Activated CD8-positive, alpha-beta memory T cell treated with anti-CD3 and anti-CD28 coated beads for 1 hour (primary cell): ENCODE measurements at places on chromosomes 4 and X.

GRCh38 chrX:133434197-133434820 lies 19.0 kb upstream of the GPC4 start:
- DNase-seq = no peak

DNA sequence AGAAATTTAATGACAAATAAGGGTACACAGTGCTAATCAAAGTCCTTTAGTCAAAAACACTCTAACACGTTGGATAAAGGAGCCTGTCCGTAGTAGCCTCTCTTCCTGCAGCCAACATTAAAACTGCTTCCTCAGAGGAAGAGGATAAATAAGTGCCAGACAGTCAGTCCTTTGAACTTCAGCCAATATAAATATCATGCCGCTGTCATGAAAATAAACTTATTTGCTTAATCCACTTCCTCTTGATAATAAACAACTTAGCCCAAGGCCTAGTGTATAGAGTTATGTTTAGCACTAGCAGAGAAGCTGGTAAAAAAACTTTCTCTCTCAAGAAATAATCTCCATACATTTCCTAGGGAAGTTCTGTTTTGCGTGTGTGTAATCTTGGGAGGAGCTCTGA lies 196.7 kb downstream of the HS3ST1 start:
- no peak for DNase-seq

DNA sequence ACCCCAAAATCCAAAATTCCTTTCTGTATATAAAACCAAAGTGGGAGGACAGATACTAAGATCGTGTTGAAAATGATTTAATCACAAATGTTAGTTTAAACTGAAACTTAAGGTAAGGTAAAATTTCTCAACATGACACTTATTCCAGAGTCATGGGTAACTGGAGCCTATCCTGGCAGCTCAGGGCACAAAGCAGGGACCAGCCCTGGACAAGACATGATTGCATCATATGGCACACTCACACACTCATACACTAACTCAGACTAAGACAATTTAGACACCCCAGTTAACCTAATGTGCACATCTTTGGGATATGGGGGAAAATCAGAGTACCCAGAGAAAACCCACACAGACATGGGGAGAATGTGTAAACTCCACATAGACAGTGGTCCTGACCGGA lies 244.1 kb upstream of the TEX13A start:
- DNase-seq = no peak

GRCh38 chr4:2792396-2792710 lies 532 bp upstream of the SH3BP2 start:
- DNase-seq = no peak

DNA sequence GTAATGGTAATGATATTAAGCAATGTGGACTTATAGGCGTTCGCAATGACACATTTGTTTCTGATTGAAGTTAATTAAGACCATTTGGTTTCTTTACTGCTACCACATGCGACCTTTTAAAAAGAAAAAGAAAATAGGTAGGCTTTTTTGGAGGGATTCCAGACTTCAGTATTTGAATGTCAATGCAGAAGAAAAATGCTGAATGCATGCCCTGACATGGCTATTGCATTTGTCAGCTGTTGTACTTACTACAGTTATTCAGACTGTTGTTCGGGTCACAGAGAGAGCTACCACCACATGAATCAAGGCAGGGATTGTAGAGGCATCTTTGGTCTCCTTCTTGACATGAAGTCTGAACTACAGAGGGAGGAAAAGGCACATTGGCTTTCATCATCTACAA lies 163.7 kb downstream of the CORIN start:
- DNase-seq = no peak

DNA sequence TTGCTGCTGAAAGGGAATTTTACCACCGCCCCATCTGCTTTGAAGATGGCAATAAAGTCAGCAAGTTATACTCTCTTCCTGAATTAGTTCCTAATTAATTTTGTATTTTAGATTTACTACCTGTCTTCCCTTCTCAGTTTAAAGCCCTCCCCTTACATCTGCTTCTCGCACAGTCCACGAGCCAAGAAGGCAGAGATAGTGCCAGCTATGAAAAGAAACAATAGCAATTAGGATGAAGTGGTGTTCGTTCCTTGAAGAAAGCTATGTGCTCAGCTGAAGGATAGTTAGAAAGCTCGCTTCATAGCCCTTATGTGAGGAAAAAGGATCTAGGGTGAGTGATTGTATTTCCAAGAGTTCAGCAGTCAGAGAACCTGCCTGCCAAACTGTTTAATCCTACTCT lies 1678.8 kb upstream of the TENM3 start:
- DNase-seq = no peak

- DNase-seq = no peak
These were observed 291.7 kb downstream of the USP46 start for GRCh38 chr4:52367282-52367830.

DNA sequence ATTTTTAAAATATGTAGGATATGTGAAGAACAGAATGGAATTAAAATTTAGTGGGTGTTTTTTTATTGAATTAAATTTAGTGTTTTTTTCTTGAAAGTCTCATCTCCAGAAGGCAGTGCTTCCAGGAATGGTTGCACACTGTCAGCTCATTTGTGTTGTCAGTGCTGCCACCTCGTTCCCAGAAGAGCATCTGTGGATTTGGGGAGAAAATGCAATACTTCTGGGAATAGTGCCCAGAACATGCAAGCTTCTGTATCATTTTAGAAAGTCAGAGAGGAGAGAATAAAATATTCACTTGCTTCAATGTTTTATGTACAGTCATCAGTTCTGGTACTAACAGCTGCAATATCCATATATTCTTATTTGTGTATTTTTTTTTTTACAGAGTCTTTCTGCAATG lies 608.8 kb downstream of the PCDH7 start:
- DNase-seq = no peak

DNA sequence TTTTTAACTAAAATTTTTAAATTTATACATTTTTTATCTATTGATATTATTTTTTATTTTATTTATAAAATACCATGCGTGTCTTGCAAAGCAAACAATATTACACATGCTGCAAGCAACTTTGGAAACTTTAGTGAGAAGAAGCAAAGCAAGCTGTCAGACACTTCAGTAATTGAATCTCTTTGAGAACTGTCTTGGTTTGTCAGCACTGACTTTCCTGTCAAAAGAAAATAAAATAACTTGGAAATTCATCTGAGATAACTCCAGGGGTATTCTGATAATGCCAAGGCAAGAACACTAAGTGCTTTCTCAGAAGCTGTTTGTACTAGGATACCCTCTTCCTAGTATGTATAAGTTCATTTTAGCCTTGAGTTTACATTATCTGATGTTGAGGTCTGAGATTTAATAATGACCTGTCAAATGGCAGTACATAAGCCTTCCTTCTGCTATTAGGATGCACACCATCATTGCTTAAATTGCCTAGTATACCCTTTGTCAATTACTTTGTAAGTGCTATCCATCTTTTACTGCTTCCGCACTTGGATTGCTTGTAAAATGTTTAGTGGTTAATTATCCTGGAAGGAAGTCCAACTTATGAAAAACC lies 624.2 kb upstream of the AGA start:
- DNase-seq = no peak

GRCh38 chr4:156493858-156494257 lies 477.7 kb downstream of the PDGFC start:
- DNase-seq = no peak

- DNase-seq = no peak
These were observed 364.9 kb downstream of the ZNF674 start for GRCh38 chrX:46180258-46180687.

DNA sequence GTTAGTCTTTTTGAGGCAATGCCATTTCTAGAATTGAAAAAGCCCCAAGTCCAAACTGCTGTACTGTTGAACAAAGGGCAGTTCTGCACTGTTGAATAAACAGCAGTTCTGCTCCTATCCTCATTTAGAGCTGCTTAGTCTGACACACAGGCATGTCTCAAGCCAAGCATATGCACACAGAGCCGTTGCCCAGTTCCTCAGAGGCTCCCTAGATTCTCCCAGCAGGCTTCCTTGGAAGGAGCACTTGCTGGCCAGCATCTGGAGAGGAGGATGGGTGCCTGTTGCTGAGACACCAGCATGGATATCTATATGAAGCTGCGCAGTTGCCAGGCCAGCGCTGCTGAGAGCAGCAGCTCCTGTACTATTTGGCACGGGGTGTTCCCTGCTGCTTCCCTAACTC lies 138.3 kb upstream of the USP38 start:
- no peak for DNase-seq

DNA sequence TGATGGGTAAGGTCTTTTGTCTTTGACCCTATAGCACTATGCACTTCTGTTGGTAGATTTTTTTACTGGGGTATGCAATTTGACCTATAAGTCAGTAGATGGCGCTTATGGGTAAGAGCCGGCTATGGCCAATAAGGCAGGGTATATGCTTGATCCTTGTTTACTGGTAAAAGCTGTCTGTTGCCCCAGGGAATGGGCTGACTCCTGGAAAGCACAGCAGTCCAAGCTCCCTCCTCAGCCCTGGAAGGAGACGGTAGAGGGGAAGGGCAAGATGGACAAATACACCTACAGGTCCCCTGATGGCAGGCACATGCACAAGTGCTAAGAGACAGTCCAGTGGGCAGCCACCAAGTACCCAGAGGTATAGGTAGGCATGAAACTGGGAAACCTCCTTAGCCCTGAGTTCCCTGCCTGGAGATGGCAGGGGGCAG lies 63.7 kb downstream of the ADAMTS3 start:
- no peak for DNase-seq

- DNase-seq = no peak
These were observed 53.6 kb downstream of the APOO start for GRCh38 chrX:23854122-23854521.

GRCh38 chrX:132086672-132087071 lies 41.1 kb downstream of the FRMD7 start:
- no peak for DNase-seq

DNA sequence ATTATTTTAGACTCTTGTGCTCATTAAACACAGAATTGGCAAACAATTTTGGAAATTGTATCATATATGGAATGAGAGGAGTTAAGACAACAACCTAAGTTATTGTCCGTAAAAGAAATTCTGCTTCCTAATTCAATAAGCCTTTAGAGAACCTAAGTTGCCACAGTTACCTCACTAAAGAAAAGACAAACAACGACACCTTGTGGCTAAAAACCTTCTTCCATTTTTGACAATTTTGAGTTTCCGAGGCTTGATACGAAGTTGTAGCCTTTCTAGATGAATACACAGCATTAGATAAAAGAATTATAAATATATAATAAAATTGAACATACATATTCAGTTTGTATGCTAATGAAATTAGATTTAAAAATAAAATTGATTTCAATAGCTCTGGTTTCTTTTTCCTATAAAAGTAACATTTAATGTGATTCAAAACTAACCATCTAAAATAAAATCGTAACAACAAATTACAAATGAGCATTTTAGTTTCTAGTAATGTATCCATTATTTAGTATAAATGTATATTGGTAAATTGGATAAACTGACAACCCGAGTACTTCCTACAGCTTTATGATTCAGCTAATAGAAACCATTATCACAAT lies 275.1 kb downstream of the GPM6A start:
- DNase-seq = no peak

DNA sequence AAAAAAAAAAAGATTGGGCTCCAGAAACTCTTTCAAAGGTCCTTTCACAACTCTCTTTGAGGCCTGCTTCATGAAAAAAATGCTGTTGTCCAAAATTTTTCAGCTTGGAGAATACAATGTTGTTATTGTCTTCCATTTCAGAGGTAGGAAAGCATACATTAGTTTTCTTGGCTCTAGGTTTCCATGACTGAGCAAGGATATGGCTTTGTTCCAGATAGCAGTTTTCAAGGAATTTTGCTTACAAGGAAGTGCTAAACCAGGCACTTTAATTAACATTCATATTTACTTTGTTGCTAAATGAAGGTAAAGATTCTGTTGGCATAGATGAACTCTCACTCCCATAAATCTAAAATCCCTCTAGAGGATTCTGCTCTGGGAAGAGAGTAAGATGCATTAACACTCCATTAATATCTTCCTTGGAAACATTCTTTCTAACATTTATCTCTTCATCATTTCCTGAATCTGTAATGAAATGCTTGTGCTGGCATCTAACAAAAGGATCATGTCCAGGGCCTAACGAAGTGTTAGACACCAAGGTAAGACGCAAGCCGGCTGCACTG lies 118.4 kb downstream of the COL25A1 start:
- DNase-seq = no peak

- no peak for DNase-seq
These were observed 24.9 kb upstream of the CXXC4 start for GRCh38 chr4:104519588-104519987.

- no peak for DNase-seq
These were observed 258.1 kb upstream of the NEIL3 start for GRCh38 chr4:177051473-177052060.

- no peak for DNase-seq
These were observed 8.9 kb upstream of the CD38 start for GRCh38 chr4:15769202-15769601.

- DNase-seq = no peak
These were observed 624.8 kb upstream of the ATOH1 start for GRCh38 chr4:93203708-93204107.

DNA sequence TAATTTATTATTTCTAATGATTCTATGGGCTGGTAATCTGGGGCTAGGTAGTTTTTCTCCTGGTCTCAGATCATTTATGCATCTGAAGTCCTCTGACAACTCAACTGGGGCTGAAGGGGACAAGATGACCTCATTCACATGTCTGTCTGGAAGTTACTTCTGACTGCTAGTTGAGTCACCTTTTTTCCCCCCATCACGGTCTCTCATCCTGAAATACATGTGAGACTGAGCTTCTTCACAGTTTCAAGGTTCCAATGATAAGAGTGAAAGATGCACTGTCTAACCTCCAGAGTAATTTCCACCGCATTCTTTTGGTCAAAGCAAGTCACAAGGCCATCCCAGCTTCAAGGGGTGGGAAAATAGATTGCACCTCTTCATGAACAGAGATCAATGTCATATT lies 356.7 kb upstream of the RPS6KA3 start:
- no peak for DNase-seq

- DNase-seq = no peak
These were observed 123.8 kb upstream of the TEX13D start for GRCh38 chrX:124208660-124209059.
